ENCODE measurements at places on chromosomes 11 and 22.

GRCh38 chr11:3156661-3157311 is 8.3 kb downstream of the OSBPL5 start:
- peak; percentile 36 for DNase-seq

DNA sequence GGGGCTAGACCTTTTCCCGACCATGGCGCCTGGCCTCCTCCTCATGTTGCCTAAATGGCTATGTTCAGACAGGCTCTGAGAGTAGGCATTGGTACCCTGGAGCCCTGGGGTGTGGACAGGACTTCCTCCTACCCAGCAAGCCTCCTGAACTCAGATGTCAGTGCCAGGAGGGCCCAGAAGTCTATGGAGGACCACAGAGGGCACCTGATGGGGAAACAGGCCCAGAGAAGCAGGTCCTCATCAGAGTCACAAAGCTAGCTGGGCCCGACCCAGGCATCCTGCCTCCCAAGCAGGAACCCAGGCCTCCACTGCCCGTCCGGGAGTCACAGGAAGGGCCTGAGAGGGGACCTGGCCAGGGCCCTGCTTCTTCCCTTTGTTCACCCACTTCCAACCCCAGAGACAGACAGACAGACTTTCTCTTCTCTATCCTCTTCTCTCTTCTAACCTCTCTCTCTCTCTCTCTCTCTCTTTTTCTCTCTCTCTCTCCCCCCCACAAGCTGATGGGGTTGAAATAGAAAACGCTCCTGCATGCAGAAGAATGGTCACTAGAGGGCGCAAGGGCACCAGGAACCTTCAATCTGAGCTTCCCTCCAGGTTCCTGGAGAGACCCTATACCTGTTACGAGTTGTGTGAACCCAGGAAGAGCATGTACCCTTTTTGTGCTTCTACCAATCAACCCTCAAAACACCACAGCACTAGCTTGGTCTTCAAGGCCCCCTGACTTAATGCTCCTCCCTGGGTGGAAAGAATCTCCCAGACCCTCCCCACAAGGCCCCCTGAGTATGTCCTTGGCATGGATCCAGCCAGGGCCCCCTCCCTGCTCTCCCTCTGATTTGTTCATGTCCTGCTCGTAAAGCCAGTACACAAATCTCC is 27.1 kb downstream of the ARAP1 start:
- DNase-seq: peak; percentile 88

DNA sequence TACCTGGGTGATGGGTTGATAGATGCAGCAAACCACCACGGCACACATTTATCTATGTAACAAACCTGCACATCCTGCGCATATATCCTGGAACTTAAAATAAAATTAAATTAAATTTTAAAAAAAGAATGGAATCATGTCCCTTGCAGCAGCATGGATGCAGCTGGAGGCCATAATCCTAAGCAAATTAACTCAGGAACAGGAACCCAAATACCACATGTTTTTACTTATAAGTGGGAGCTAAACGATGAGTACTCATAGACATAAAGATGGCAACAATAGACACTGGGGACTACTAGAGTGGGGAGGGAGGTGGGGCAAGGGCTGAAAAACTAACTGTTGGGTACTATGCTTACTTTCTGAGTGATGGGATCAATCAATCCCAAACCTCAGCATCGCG is 40.9 kb downstream of the CWC15 start:
- DNase-seq: no peak

DNA sequence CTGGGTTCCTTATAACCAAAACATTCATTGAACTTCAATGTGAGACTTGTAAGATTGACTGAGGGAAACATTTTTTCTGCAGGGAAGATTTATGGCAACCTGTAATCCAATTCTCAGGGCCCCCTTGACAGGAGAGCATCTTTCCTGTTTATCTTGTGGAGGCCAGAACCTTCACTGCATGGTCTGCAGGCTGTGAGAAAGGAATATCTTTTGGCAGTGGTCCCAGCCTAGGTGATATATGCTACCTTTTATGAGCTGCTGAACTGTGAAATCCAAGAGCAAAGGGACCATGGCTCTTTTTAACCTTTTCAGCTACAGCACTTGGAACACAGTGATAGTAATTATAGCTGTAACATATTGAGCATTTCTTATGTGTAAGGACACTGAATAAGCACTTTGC is 590.2 kb upstream of the B3GAT1 start:
- no peak for DNase-seq

DNA sequence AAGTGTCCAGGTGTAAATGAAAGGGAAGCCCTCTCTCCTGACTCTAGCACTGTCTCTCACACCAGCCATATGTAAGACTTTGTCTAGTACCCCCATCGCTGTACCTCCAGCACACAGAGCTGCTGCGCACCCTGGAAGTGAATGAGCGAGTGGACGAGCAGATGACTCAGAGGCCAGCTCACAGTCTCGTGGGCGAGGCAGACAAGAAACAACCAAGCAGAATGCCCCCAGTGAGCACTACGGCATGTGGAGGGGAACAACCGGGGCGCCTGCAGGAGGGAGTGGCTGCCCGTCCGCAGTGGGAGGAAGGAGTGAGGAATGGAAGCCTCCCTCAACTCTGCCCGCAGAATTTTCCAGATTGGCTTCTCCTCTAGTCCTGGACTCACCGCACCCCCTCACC is 46.4 kb downstream of the MCM5 start:
- DNase-seq: no peak

DNA sequence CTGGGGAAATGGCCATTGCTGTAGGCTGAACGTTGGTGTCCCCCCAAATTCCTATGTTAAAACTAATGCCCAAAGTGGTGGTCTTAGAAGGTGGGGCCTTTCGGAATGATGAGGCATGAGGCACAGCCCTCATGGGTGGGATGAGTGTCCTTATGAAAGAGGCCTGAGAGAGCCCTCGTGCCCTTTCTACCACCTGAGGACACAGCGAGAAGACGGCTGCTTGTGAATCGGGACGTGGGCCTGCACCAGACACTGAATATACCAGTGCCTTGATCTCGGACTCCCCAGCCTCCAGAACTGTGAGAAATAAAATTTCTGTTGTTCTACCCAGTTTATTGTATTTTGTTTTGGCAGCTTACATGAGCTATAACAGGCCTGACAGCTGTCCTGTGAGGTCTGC is 162.9 kb upstream of the B3GAT1 start:
- DNase-seq: no peak

- DNase-seq: no peak
Observed at GRCh38 chr22:17897858-17898257, 123.6 kb upstream of the BID start.

GRCh38 chr11:3028813-3029212 is 28.4 kb downstream of the CARS1 start:
- DNase-seq: no peak

GRCh38 chr11:117670443-117670842 is 126.6 kb downstream of the DSCAML1 start:
- no peak for DNase-seq

GRCh38 chr11:73962101-73962705 is 11.4 kb downstream of the DNAJB13 start:
- no peak for DNase-seq

- no peak for DNase-seq
Observed at GRCh38 chr11:37504060-37504611, 906.1 kb upstream of the RAG2 start.

DNA sequence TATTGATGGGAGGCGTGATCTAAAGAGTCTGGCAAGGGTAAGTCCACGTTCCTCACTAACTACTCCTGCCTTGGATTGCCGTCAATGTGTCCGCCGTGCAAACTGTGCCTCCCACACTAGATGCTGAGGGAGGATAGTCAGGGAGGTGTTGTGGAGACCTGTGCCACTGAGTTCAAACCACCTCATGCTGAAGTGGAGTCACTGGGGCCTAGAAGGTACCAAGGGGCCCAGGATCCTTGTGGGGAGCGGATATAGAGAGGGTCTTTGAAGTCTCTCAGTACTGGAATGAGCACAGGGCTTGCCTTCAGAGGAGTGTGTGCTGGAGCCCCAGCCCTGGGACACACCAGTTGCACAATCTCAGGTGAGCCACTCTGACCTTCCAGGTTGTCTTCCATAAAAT is 27.1 kb upstream of the TMPRSS4 start:
- DNase-seq: no peak

GRCh38 chr11:45859661-45860140 is 12.4 kb downstream of the CRY2 start:
- DNase-seq: no peak

DNA sequence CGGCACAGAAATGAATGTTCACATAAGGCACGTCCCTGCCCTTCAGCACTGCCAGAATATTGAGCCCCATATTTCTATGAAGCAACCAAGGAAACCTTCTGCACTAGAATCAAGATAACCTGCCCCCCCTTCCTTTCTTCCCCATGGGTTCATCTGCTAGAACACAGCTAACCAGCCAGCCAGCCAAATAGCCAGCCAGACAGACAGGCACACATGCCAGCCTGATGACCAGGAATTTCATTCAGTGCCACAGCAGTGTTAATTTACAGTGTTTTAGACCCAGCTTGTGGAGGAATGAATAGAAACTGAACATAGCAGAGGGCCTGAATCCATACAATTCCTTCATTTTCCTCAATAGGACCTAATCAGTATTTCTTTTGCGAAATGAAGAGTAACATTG is 57.0 kb downstream of the TENM4 start:
- DNase-seq: no peak

DNA sequence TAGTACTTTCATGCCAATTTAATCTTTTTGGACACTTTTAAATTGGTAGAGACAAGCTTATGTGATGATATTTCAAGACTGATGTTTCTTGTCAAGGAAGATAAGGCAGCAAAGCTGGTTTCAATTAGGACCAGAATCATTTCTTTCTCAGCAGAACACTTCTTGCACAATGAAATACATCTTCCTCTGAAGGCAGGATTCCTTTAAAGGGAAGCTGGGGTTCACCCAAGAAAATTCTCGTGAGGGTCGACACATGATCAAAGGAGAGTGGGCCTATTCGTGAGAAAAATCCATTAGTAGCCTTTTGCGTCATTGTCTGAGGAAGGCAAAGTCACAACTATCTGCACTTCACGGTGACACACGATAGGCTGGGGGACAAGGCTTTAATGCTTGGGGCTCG is 17.6 kb downstream of the TTC12 start:
- no peak for DNase-seq

Measured in CD8-positive, alpha-beta memory T cell (primary cell).